Renal cortical epithelial cell (primary cell): ENCODE measurements at places on chromosomes 5 and 9.
A peak's percentile ranks its signal among the peaks of the same experiment; 100 is the strongest.

DNA sequence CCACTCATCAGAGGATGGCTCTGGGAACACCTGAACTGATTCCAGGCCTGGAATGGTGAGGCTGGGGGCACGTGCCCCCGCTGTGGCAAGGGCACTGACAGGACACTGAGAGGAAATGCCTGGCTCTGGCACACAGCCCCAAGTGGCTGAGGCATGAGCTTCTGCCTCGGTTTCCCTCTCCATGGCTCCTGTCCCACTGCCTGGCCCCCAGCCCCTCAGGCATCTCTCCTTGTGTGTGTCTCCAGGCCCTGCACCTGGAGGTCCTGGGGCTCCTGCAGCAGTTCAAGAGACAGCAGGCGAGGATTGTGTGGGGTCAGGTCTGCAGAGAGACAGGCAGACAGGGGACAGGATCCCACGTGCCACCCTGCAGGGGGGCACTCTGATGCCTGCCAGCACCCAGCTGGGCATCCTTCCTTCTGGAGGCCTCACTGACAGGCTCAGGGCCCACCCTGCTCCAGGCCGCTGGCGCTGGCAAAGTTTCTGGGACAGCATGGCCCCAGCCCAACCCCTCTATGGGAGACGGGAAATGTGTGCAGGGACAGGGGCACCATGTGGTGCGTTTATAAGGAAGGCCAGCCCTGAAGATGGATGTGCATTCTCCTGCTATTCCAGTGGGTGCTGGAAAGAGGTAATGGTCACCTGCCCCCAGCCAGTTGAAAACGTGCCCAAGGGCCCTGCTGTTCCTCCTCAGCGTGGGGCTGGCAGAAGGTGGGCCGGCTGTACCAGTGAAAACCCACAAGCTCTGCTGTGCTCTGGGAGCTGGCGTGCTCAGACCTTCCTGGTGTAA is 66.0 kb downstream of the RASGEF1C start:
- no peak for DNase-seq

DNA sequence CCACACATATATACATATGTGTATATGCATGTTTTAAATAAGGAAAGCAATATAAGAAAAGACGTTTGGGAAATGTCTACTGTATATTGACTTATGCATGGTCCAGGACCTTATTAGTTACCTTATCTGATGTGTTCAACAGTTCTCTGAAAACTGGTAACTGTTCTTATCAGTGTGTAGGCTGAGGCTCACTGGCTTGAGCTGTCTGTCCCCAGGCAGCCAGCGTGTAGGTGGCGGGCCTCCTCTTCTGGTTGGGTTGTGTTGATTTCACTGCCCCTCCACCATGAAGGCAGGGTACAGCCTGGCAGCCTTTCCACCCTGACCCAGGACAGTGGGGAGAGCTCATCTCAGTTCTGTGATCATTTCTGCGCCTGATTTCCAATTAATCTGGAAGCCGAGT is 38.7 kb upstream of the SEMA4D start:
- no peak for DNase-seq

GRCh38 chr5:174311531-174312269 is 266.2 kb downstream of the NSG2 start:
- no peak for DNase-seq

- DNase-seq = no peak
These were observed 4.1 kb downstream of the HACD4 start for GRCh38 chr9:21027295-21027694.

GRCh38 chr9:85016384-85017006 is 347.0 kb downstream of the NTRK2 start:
- DNase-seq = peak; percentile 53

DNA sequence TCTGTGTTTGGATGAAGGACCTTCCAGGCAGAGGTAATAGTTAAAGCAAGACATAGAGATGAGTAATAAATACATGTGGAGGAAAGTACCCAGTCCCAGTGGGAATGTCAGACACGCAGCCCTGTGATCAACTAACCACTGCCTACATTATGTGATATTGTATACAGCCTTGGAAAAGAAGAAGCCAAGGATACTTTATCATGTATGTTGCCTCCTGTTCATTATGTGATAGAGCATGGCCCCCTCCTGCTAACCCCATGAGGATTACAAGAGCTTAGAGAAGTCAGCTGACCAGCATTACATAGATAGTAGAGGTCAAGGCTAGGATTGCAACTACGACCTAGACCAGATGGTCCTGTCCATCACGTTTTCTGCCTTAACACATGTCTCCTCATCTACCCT is 497.0 kb upstream of the TNC start:
- no peak for DNase-seq

- DNase-seq = no peak
These were observed 106.1 kb downstream of the STK32A start for GRCh38 chr5:147340941-147341340.

DNA sequence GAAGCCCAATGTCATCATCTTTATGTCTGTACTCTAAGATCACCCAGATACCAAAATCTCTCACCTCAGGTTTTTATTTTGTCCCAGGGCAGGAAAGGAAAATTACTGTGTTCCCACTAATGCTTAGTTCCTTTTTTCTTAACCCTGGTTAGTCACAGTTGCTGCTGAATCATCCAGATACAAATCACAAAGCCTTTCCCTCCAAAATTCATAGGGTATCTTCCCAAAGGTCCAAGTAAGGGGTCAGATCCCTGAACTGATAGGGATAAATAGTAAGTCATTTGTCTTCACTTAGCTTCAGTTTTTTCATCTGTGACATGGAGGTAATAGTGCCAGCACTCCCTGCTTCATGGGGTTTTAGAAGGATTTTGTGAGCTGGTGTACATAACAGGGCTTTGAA is 2.2 kb downstream of the PLCXD3 start:
- DNase-seq = peak; percentile 16

GRCh38 chr9:84839541-84839940 is 170.0 kb downstream of the NTRK2 start:
- peak; percentile 79 for DNase-seq

DNA sequence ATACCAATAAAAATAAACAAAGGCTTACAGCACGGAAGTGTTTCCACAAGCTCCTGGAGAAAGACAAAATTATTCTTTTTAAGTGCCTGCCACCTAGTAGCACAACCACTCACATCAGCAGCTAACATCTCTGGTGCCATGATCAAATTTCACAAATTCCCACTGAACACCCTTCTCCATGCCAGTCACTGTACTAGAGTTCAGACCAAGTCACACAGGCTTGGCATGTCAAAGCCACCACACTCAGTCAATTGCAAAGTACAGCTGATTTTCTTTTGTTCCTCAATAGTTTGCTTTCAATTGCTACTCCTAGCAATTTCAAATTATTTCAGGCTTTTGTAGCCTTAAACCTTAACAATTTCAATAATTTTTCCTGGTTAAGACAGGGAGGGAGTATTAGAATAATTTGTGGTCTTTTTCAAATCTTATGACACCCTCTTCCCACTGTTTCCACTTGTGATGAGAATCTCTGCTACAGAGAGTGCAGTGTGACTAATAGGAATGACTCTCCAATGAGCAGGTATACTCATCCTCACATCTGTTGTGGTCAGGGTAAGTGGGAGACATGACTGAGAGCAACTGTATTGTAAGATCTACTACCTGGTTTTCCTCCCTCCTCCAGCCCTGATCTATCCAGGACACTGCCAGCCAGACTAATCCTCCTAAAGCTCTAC is 46.2 kb downstream of the RNF145 start:
- peak; percentile 88 for DNase-seq

- DNase-seq = no peak
These were observed 335.1 kb upstream of the PIK3R1 start for GRCh38 chr5:67880511-67880805.

- DNase-seq = no peak
These were observed 50.3 kb downstream of the MAP1B start for GRCh38 chr5:72157625-72157962.

- no peak for DNase-seq
These were observed 92.6 kb upstream of the IRX4 start for GRCh38 chr5:1975406-1975715.

- no peak for DNase-seq
These were observed 233.1 kb upstream of the GAS1 start for GRCh38 chr9:87180361-87180760.

GRCh38 chr5:124658867-124659557 is 87.4 kb downstream of the ZNF608 start:
- peak; percentile 40 for DNase-seq

- DNase-seq = no peak
These were observed 518.4 kb downstream of the TAF11L14 start for GRCh38 chr5:18152671-18153070.
